ENCODE measurements at places on chromosomes 12 and 14.
A peak's percentile ranks its signal among the peaks of the same experiment; 100 is the strongest.

- peak; percentile 30 for DNase-seq
Observed at GRCh38 chr12:79407671-79408622, 282.8 kb downstream of the PAWR start.

DNA sequence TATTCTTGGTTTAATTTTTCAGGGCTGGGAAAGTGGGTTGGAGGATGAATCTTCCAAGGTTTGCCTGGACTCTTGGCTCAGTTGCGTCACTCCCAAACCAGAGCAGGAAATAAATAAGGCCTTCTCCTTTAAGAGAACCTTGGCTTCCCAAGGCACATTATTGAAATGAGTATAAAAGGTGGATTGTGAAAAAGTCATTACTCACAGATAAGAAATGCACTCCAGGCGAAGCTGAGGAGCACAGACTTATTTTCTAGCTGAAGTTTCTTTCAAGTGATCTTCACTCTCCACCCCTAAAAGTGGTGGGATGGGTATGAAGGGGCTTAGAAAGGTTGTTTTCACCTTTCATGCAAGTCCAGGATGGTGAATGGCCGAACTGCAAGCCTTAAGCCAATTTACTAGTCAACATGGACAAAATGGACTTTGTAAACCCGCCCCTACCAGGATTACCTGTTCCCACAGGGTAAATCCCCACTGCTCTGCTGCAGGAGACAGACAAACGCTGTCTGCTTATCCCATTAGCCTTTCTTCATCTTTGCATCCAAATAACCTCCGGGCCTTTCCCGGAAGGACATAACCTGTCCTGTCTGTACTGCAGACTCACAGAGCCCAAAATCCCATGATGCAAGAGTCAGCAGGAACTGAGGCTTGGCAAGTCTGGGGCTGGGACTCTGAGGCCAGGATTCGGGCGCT, 207.6 kb downstream of the BCL11B start:
- no peak for DNase-seq

DNA sequence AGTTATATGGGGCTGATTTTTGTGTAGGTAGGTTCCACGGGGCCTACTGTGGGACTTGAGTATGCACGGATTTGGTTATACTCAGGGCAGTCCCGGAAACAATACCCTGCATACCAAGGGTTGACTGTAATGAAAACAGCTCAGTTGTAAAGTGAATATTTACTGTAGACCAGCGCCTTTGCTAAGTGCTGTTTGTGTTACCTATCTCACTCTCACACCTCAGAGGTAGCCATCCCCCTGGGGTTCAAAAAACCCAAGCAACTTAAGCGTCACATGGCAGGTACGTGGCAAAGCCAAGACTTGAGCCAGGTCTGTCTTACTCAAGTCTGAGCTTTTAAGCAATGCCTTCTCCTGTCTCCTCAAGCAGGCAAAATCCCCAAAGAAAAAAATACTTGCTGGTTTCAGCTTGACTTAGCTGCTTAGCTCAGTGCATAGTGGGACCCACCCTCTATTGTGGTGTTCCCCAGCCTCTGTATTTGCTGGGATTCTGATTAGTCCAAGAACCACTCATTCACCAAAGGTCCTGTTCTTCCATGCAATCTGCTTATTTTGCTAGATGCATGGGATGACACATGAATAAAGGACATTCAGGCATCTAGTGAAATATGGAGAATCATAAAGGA, 34.2 kb upstream of the STRN3 start:
- no peak for DNase-seq

DNA sequence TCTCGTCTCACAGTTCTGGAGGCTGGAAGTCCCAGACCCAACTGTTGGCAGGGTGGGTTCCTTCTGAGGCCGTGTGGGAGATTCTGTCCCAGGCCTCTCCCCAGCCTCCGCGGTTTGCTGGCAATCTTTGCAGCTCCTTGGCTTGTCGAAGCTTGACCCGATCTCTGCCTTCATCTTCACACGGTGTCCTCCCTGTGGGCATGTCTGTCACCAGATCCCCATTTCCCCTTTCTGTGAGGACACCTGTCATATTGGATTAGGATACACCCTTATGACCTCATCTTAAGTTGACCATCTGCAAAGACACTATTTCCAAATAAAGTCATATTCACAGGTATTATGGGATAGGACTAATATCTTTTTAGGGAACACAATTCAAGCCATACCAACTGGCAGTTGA, 22.6 kb upstream of the LRP1-AS start:
- no peak for DNase-seq

DNA sequence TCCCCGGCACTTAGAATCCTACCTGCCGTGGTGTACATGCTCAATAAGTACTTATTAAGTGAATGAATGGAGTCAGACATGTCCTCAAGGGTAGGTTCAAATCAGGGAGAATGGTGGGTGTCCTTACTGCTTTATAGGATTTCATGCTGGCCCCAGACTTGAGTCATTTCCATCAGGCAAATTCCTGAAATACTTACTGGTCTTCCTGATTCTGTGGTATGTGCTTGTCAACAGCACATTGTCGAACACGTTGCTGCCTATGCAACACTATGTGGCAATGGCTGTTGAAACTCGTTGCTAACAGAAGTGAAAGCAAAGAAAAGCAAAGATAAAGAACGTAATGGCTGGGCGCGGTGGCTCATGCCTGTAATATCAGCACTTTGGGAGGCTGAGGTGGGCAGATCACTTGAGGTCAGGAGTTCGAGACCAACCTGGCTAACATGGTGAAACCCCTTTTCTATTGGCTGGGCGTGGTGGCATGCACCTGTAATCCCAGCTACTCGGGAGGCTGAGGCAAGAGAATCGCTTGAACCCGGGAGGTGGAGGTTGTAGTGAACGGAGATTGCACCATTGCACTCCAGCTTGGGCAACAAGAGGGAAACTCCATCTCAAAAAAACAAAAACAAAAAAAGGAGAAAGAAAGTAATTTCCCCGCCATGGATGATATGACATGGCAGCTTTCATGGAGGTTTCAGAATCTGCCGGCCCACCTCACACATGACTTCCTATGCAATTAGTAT, 214.9 kb downstream of the ZFP36L1 start:
- no peak for DNase-seq
